ENCODE measurements at places on chromosomes 4 and X. TPM values are rescaled to one million over a fixed set of nuclear protein-coding genes. Genes with fewer than 3 reads are reported as not detected.

VCX3B gene
- 0.36 TPM for total RNA-seq

NLGN3 gene
- total RNA-seq, result 0.20 TPM

SH3RF1 gene
- total RNA-seq, result 13.0 TPM

INPP4B gene
- total RNA-seq, result 2.1 TPM

XG gene
- 2.1 TPM for total RNA-seq
